ENCODE measurements at places on chromosomes 12 and 14. TPM values are rescaled to one million over a fixed set of nuclear protein-coding genes. Genes with fewer than 3 reads are reported as not detected.

The PCED1B gene
- total RNA-seq = 0.22 TPM

The MGAT4C gene
- total RNA-seq = 1.1 TPM

DNA sequence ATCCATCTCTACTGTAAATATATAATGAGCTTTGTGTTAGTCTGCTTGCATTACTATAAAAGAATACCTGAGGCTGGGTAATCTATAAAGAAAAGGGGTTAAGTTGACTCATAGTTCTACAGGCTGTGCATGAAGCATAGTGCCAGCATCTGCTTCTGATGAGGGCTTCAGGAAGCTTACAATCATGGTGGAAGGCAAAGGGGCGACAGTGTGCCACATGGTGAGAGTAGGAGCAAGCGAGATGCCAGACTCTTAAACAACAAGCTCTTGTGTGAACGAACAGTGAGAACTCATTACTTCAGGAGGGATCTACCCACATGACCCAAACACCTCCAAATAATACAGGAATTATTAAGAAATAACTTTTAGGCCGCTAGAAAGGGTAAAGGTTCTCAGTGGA, 28.1 kb downstream of the APOBEC1 start:
- DNase-seq = no peak

- DNase-seq = no peak
Observed at GRCh38 chr14:103896578-103896977, 31.7 kb upstream of the TDRD9 start.

DNA sequence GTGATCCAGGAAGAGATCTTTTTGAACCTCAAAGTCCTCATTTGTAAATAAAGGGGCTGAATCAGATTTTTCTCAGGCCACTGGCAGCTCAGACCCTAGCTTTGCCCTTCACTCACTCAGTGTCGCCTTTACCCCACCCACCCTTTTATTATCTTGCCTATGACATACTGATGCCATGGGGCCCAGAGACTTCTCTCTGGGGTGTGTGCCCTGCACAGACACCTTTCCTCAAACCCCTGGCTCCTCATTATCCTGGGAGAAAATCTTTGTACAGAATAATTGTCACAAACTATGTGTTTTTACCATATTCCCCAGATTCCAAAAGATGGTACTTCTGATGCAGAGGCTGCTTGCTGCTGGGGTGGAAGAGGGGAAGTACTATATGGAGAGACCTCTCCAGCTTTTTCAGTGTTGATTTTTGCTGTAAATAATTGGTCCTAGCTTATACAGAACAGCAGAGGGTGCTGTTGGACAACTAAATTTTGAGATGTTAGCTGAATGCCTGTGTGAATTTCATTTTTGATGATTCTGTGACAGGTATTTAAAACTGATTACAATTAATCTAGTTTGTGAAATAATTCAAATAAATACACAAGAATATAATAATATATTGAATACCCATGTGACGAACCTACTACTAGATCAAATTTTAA, 53.9 kb upstream of the DCD start:
- peak; percentile 61 for DNase-seq

DNA sequence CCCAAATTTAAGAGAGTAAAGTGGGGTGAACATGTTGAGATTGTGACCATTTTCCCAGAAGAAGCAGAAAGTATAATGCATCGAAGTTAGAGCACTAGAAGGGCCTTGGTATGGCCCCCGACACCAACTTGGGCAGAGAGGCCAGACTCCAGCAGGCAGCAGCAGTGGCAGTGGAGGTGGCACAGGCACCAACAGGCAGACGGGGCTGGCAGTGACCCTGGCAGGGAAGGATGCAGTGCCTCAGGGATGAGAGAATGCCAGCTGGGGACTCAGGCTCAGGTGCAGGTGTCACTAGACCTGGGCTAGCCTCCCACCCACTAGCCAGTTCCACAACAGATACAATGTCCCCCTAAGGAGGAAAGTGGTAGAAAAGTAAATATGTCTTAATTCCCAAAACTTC, 27.7 kb upstream of the AMIGO2 start:
- no peak for DNase-seq

DNA sequence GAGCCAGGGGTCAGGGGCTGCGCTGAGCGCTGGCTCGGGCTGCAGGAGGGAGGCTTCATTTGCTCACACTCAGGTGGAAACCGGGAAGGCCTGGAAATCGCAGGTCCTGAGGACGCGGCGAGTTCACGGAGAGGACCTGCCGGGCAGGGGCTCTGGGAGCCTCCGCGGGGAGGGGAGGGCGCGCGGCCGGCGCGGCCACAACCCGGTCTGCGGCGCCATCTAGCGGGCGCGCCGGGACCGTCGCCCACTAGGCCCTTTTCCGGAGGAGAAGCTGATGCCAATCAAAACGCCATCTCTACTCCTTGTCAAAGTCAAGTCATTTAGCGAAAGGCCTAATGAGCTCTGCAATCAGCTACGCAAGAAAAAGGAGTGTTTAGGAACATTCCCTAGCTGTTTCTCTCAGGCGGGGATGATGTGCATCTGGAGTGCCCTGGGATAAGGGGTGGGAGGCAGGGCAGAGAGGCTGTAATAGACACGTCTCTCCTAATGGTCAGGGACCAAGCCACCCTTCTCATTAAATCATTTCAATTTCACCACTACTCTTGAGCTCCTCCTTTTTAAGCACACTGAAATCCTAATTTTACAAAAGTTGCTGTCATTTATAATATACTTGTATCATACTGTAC, 885.8 kb upstream of the TMEM132C start:
- DNase-seq = peak; percentile 47

DNA sequence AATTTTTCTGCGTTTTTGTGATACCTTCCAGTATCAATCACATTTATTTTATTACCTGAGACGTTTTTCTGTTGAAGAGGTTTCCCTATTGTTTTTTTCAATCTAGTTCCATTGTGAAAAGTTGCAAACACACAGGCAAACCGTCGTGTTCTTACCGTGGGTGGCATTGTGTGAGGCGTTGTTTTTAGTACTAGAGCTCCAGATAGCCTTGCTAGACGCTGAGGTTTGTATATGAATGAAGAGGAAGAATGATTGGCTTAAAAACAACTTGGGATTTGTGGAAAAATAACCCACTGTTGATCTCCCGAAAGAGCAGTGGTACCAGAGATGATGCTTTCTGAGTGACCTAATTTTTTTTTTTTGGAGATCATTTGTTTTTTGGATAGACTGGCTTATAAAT, 1.0 kb downstream of the SOCS4 start:
- no peak for DNase-seq

The COQ5 gene
- 34.5 TPM for total RNA-seq

The SETD1B gene
- 3.6 TPM for total RNA-seq

DNA sequence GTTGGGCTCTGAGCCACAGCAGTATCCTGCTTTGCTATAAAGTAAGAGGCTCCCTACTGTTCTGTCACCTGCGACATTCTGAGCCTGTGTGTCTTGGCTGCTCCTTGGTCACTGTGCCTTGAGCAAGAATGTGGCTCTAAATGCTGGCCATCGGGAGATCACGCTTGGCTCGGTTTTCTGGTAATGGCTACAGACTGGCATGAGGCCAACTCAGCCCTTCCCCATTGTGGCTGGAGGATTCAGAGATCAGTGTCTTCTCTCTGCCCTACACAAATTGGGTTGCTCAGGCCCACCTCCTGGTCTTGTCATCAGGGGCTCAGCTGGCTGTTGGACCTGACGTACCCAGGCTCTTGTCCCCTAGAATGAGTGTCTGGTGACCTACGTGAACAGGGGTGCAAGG, 94.5 kb downstream of the PLXNC1 start:
- no peak for DNase-seq

DNA sequence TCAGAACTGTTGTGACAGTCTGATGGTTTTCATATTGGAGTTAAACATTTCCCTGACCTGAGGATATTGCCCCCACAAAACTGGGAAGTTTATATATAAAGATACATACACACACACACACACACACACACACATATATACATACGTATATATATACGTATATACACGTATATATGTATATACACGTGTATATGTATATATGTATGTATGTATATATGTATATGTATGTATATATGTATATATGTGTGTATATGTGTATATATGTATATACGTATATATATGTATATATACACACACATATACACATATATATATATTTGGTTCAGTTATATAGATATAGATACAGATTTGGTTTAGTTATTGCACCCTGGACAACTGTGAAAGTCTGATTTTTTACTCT, 65.7 kb downstream of the ATP2B1 start:
- no peak for DNase-seq

DNA sequence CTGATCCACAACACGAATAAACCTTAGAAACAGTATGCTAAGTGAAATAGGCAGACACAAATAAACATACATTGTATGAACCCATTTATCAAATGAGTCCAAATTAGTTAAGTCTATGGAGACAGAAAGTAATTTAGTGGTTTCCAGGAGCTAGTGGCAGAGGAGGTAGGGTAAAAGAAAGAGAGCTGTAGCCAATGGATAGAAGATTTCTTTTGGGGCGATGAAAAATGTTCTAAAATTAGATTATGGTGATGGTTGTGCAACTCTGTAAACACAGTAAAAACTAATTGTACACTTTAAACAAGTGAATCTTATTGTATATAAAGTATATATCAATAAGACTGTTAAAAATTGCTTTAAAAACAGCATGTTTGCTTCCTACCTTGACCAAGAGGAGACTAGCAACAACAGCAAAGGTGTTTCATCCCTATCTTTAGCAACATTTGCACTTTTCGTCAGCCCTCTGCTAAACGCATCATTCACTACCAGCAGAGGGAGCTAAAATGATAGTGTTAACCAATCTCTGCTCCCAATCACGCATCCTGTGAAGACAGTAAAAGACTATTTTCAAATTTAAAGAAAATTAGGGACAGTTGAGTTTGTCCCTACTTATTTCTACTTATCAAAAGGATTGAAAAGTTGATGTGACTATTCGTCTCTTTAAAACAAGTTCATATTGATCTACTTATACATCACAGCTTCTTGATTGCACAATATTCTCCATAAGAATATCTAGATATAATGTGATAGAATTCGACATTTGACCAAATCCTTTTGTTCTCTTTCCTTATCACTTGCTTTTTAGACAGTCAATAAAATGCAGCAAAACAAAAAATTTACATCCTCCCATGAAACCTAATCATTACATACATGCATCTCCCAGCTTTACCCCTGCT, 24.0 kb upstream of the LGR5 start:
- DNase-seq = peak; percentile 64

The CLEC4C gene
- not detected for total RNA-seq

DNA sequence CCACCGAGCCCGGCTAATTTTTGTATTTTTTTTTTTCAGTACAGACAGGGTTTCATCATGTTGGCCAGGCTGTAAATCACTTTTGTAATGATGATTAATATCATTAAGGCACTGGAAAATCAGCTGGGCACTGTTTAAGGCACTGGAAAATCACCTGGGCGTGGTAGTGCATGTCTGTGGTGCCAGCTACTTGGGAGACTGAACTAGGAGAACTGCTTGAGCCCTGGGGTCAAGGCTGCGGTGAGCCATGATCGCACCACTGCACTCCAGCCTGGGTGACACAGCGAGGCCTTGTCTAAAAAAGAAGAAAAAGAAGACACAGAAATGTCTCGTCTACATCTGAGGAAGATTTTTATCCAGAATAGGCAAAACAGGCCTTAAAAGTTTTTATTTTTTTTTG, 12.7 kb downstream of the SLC11A2 start:
- DNase-seq = no peak

The KRT78 gene
- not detected for total RNA-seq

DNA sequence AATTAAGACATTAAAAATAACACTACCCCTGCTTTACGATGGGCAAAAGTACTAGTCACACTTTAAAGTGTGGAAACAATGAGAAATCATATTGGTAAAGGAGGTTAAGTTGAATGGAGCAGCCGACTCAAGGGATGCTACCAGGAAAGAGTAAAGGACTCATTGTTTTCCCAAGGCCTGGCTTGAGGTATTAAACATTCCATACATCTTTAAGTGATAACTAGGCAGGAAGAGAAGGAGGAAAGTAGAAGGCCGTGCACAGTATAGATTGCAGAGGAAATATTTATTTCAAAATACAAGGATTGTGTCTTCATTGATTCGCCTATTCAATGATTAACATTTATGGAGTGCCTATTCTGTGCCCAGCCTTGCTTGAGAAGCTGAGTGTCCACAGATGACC, 20.6 kb upstream of the YARS2 start:
- no peak for DNase-seq

DNA sequence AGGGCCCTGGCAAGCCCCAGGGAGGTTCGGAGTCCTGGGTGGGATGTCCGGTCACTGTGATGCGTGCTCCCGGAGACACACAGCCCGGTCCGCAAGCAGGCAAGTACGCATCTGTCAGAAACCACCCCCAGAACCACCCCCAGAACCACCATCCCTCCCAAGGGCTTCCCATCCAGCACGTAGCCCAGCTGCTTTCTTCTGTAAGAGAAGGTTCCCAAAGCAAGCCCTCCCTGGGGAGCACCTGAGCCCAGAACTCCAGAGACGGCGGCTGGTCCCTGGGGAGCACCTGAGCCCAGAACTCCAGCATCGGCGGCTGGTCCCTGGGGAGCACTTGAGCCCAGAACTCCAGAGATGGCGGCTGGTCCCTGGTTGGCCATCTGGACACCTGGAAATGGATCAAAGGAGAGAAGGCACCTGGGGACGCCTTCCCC, 2.6 kb upstream of the FBRSL1 start:
- DNase-seq = no peak

The GRIN2B gene
- total RNA-seq = 0.58 TPM

- DNase-seq = no peak
Observed at GRCh38 chr14:89243741-89244140, 173.3 kb downstream of the FOXN3 start.

Data from muscle of leg (tissue), 16 donors.